ENCODE measurements at places on chromosomes 1 and 21. TPM values are rescaled to one million over a fixed set of nuclear protein-coding genes. Genes with fewer than 3 reads are reported as not detected.

GRCh38 chr21:41215856-41216408 lies 48.0 kb downstream of the BACE2 start:
- DNase-seq, result no peak

DNA sequence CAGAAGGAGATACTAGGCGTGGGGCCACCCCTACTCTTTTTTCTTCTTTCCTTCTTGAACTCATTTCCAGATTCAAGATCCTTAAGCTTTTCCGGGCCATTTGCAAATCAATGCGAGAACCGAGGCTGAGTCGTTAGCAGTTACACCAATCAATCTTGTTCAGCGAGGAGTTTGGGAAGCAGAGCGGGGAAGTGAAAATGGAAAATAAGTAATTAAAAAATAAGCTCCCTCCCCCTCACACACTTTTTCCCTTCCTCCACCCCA lies 1.7 kb upstream of the NEGR1 start:
- no peak for DNase-seq

DNA sequence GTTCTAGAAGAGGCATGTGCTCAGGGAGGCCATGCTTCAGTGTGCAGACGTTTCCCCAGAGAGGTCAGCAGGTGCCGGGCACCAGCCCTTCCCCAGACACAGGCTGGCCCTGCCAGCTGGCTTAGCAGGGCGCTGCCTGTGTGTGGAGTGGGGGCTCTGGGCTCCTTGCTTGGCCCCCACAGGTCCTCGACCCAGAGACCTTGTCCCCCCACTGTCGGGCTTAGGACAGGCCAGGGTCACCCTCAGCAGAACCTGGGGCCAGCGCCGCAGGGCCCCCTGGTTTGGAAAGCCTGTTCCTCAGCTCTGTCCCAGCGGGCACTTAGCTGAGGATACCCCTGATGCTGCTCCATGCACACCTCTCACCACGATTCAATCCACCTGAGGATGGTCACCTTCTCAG lies 172.3 kb upstream of the ARHGEF16 start:
- DNase-seq, result no peak

- DNase-seq, result no peak
These were observed 236.9 kb upstream of the VAMP3 start for GRCh38 chr1:7534061-7534825.

- DNase-seq, result no peak
These were observed 54.6 kb upstream of the DEPDC1 start for GRCh38 chr1:68551459-68551858.

- no peak for DNase-seq
These were observed 372.1 kb upstream of the B3GALT2 start for GRCh38 chr1:193558491-193559028.

- peak; percentile 91 for DNase-seq
These were observed 5.6 kb upstream of the FAM131C start for GRCh38 chr1:16078925-16079656.

DNA sequence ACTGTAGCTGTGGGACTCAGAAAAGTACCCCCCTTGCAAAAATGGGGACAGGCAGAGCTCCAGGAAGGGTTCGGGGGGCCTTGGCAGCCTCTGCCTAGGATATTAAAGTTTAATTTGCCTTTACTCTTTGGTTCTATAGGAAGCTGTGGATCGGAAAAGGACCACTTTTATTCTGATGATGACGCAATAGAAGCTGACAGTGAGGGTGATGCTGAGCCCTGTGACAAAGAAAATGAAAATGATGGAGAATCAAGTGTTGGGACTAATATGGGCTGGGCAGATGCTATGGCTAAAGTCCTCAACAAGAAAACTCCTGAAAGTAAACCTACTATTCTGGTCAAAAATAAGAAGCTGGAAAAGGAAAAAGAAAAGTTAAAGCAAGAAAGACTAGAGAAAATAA lies 17.1 kb downstream of the RRP15 start:
- no peak for DNase-seq

GRCh38 chr1:2337501-2337900 lies 53.9 kb downstream of the MORN1 start:
- peak; percentile 26 for DNase-seq

- DNase-seq, result no peak
These were observed 6.4 kb upstream of the CSF1 start for GRCh38 chr1:109904105-109904817.

The TMEM51 gene
- 5.1 TPM for total RNA-seq

The LIN28A gene
- total RNA-seq, result not detected

The RGS4 gene
- total RNA-seq, result 4.5 TPM

The OR2L3 gene
- not detected for total RNA-seq

The CLDN14 gene
- not detected for total RNA-seq

The CLIC6 gene
- total RNA-seq, result 13.0 TPM

The PKLR gene
- not detected for total RNA-seq

The GPR157 gene
- total RNA-seq, result 23.5 TPM

The C1orf185 gene
- total RNA-seq, result not detected

All from right cardiac atrium (tissue), 5 donors.